ENCODE measurements at places on chromosomes 11 and 22.
A peak's percentile ranks its signal among the peaks of the same experiment; 100 is the strongest.

DNA sequence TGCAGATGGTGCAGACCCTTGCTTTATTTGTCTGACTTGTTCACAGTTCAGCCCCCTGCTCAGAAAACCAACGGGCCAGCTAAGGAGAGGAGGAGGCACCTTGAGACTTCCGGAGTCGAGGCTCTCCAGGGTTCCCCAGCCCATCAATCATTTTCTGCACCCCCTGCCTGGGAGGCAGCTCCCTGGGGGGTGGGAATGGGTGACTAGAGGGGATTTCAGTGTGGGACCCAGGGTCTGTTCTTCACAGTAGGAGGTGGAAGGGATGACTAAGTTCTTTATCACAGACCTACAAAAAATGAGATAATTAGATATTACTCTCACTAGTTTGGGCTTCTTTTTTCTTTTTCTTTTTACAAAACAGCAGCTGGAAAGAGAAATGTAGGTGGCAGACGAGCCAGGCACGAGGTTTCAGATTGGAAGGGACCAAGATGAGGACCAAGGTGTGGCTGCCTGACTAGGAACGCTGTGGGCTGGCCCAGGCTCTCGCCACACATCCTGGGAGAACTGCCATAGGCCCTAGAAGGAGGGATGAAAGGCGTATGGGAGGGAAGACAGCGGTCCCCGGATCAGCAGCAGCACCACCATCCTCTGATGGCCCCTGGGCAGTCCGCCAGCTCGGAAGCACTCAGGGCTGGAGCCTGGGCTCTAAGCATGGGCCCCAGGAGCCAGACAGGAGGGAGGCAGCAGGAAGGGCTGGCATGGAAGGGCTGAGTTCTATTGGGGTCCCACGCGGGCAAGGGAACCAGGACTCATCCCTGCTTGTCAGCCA, 14.2 kb downstream of the TXN2 start:
- DNase-seq = peak; percentile 91

DNA sequence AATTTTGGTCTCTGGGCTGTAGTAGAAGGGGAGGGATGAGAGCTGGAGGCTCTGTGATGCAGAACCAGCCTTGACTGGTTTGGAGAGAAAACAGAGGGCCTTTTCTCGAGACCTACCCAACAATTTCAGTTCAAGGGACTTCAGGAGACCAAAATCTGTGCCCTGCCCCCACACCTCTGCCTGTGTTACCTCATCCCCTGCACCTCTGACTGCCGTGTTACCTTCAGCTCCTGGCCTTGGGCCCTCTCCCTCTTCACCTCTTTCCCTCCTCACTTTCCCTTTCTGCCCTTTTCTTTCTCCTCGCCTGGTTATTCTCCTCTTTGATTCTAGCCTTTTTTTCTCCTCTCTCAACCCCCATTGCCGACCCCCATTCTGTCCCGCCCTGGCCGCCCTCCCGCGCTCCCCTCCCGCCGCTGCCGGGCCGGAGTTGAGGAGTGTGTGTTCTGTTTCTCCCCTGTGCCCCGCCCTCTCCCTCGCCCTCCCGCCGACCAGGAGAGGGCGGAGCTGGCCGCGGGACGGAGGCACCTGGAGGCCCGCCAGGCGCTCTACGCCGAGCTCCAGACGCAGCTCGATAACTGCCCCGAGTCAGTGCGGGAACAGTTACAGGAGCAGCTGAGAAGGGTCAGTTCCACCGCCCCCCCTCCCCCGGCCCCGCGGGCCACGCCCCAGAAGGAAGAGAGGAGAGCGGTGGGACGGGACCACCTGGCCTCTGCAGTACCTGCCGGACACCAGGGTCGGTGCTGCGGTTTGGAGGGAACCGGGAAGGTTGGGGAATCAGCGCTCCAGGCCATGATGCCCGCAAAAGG, 27.2 kb downstream of the PHLDB1 start:
- DNase-seq = no peak

DNA sequence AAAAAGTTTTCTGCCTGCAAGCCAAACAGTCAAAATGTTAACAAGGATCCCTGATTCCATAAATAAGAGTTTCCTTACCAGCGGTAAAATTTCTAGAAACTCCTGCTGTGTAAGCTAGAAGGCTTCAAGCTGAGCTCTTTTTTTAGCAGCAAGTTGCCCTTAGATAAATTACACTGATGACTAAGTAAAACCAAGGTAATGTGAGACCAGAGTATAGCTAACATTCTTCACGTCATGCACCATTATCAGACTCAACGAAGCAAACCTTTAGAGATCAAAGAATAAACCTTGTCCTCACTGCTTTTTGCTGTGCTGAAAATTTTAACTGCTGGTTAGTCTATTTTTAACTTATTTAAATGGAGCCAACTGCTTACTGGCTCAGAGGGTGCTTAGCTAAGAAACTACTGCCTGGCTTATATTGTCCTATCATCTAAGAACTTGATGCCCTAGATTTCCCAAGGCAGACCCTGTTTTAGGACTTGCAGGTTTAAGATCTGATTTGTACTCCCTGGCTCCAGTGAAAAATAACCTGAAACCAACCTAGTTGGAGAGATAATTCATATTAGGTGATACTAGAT, 900.7 kb downstream of the JRKL start:
- DNase-seq = no peak

DNA sequence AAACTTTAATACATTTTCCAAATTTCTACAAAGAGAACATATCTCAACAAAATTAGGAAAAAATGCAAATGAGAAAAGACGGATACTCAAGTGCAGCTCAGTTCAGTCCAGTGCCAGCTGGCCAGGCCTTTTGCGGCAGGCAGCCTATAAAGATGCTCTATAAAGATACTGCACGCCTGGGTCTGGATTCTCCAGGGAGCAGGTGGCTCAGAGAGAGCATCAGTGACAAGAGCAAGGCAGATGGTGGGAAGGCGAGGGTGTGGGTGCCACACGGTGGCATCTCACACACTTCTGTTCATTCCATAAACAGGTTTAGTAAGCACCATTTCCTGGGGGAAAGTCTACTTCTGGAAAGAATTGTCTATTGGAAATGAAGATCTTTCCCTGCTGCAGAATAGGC, 18.1 kb upstream of the SCN3B start:
- DNase-seq = no peak

GRCh38 chr11:61372659-61373420, 10.7 kb downstream of the TMEM138 start:
- no peak for DNase-seq

- DNase-seq = peak; percentile 8
Observed at GRCh38 chr11:48193876-48194275, 22.7 kb upstream of the OR4B1 start.

- DNase-seq = peak; percentile 47
Observed at GRCh38 chr11:76561245-76561644, 109.3 kb downstream of the LRRC32 start.

DNA sequence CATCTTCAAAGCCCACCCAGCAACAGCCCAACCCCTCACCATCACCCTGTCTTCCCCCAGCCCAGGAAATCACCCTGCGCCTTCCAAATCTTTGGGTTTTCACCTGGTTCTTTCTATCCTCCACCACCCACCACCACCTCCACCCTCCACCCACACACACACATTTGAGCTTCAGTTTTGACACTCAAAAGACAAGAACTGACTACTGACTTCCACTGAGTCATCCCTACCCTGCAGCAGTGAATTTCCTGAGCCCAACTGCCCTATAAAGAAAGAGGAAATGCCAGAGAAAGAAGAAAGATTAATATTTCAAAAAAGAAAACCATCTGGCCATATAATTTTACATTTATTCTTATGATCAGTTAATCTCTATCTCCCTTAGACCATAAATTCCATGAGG, 137.5 kb downstream of the CHST1 start:
- DNase-seq = no peak

- peak; percentile 70 for DNase-seq
Observed at GRCh38 chr11:19359221-19360000, 118.7 kb upstream of the E2F8 start.

DNA sequence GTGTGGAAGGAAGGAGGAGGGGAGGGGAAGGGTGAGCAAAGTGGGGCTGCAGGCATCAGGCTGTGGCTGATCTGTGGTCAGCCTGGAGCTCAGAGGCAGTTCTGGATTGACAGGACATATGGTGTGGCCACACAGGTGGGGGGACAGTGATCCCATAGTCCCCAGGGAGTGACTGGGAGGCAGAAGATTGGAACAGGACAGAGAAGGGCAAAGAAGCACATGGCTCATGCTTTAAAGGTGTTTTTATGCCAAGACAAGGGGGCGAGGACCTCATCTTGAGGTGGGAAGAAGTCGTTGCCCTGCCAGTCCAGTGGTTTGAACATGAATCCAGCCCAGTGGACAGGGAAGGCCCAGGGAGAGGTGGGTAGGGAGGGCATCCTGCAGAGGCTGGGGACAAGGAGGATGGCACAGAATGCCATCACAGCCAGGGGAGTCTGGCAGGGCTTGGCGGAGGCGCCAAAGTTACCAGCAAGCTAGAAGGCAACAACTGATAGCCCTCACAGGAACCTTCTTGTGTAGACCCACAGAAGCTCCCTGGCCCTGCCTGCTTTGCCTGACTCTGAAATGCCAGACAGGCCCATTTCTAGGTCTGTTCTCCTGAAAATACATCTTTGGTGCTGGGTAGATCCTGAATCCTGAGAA, 3.1 kb downstream of the BET1L start:
- DNase-seq = no peak

DNA sequence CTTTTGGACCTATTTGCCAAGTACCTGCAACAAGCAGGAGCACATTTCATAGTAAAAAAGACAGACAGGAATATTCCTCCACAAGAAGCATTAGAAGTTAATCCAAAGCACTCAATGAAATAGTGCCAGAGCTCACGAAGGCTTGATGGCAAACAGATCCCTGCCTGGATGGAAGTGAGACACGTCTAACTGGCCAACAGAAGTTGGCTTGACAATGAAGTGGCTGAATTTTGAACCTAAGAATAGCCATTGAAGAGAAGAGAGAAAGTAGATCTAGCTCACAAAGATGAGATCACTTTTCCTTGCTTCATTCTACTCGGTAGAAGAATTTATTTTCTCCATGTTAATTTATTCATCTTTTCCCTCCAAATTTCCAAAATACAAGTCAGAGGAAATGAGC, 30.6 kb upstream of the APOA1 start:
- no peak for DNase-seq

DNA sequence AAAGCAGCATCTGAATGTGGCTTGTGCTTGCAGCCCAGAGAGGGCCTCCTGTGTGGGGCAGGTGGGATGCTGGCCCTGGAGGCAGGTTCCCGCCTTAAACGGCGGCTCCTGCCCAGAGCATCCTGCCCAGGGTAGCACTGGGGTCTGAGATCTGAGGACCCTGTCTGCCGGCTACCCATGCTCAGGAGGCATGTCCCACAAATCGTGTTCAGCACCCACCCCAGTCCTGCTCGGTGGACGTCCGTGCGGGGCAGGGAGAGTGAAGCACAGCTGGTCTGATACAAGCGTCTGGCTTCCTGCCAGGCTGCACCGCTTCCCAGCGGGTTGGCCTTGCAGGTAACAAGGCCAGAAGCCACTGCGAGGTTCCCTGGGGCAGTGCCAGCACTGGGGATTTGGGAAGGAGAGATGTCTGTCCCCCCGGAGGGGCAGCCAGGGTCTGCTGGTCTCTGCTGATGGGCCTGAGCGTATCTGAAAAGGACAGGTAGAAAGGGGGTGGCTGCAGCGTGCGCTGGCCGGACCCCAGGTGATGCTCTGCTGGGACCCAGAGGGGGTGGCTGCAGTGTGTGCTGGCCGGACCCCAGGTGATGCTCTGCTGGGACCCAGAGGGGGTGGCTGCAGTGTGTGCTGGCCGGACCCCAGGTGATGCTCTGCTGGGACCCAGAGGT, 3.6 kb downstream of the TRABD start:
- DNase-seq = no peak

DNA sequence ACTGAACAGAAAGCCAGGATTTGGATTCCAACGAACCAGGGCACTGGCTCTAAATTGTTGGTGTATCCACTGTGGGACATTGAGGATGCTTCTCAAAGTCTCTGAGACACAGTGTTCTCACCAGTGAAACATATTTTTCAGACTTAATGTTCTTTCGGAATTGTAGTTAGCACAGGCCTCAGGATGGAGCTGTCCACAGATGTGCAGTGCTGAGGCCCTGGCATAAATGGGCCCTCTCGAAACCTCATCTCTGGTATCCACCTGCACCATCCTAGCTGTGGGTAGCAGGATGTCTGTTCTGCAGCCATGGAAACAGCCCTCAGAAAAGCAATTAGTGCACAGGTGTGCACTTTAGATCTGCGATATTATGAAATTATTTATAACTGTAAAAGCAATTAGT, 656.8 kb downstream of the TBC1D22A start:
- no peak for DNase-seq

DNA sequence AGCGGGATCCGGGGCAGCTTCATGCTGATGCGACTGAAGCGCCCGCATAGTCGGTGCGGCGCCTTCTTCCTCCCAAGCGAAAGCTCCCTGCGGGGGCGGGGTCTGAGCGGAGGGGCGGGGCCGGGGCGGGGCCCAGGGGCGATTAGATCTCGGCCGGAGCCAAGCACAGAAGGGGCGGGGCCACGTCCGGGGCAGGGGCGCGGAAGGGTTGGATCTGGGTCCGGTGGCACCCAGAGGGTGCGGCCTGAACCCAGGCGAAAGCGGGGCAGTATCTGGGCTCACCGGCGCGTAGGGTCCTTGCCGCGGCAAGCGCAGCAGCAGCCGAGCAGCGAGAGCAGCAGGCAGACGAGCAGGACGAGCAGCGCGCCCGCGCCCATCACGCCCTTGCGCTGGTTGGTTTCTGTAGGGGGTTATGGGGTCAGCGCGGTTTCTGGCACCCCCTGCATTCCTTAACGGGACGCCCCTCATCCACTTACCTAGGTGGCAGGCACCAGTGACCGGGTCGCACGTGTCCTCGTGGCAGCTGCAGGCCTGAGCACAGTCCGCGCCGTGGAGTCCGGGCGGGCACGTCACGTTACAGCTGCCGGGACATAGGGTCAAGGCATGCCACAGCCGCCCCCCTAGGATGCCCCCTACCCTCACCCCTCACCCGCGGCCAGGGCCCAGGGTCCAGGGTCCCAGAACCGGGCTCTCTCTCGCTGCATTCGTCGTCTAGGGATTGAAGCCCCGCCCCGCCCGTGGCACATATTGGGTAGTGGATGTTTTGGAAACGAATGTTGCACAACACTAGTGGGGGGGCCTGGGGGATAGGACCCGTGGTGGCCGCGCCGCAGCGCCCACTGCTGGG, 8.1 kb downstream of the SCARF2 start:
- no peak for DNase-seq

- DNase-seq = no peak
Observed at GRCh38 chr22:36955691-36956090, 42.3 kb downstream of the CSF2RB start.

DNA sequence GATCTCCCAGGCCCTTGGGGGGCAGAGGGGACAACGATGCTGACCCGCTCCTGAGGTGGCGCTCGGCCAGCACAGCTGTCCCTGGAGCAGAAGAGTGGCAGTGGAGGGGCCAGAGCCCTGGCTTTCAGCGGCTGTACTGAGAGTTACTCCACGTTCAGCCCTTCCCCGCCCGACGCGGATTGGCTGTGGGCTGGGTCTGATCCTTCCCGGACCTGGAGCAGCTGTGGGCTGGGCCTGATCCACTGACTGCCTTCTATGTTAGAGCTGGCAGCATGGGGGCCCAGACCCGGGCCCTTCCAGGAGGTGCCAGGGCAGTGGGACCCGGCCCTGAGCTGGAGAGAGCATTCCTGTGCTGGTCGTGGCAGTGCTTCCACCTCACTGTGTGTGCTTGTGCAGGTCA, 27.8 kb downstream of the YWHAH start:
- no peak for DNase-seq

All from fibroblast of skin of scalp (primary cell).